WERI-Rb-1 (cell line): ENCODE measurements at places on chromosomes 3 and 15.

- no peak for DNase-seq
Measured at GRCh38 chr3:125103406-125103805, 47.6 kb upstream of the HEG1 start.

GRCh38 chr3:147297761-147298350, 108.5 kb downstream of the ZIC4 start:
- DNase-seq = no peak

DNA sequence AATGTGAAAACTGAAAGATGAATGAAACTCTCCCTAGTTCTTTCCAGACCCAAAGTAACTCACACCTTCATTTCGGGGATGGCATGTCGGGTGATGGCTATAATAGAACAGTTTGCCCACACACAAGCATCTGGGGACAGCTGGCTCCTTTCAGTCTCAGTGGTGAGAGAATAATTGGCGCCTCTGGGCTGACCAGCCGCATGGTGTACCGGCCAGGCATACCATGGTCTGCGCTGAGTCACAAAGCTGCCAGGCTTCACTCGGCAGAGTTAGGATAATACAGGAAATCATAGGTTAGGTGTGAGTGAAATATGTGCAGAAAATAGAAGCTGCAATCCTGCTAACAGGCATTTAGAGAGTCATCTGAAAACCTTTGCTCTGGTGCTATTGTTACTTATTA, 80.4 kb upstream of the IGF1R start:
- DNase-seq = no peak

DNA sequence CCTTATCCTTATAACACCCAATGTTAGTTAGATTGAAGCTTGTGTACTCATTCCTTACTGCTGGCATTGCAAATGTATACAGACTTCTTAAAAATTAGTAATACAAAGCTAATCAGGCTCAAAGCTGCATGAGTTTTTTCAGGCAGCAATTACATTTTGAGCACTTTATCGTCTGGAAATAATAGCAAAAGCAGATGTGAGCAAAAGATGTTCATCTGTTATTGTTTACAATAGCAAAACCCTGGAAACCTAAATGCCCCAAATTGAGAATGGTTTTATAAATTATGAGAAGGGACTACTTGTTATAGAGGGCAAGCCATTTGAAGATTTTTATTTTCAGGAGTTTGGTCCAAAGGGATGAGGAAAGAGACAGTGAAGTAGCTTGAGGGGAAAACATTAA, 126.4 kb downstream of the GADL1 start:
- DNase-seq = no peak

DNA sequence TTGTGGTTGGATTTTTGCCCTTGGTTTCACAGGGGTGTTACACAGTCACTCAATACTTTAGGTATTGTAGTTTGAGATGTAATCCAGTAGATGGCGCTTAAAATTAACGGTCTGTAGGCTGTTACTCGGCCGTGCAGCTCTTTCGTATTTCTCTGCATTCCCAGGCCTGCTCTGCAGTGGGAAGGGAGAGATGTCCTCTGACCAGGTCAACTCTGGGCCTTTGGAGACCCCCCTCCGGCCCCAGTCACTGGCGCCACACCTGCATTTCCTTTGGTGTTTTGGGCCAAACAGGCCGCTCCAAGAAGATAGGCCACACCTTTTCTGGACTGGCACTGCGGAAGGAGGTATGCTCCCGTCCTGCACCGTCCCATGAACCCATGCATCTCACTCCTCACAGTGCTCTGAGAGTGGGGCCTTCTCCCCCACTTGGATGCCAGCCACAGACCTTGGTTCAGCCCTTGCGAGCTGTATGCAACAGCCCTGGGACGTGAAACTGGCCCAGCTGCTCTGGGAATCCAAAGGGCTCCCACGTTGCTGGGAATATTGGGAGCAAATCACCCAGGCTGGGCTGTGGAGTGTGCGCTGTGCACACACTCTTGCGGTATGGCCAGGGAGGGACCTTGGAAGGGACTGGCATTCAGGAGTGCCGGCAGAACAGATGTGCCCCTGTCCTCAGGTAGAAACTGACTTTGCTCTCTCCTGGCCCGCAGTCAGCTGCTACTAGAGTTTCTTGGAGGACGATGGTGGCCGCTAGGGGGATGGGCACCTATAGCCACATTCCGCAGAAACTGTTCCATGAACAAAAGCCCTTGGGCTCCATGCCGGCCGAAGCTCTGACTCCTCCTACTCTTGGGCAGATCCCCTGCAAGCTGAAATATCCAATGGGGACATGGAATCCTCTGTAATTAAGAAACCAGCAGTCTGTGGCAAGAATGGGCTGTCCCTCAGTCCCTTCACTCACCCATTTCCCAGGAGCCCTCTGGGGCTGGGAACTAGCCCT, 410.5 kb upstream of the CADM2 start:
- DNase-seq = peak; percentile 17

GRCh38 chr15:78345396-78346125, 5.4 kb downstream of the CRABP1 start:
- DNase-seq = no peak

- DNase-seq = no peak
Measured at GRCh38 chr3:186682812-186683211, 17.0 kb downstream of the HRG start.

DNA sequence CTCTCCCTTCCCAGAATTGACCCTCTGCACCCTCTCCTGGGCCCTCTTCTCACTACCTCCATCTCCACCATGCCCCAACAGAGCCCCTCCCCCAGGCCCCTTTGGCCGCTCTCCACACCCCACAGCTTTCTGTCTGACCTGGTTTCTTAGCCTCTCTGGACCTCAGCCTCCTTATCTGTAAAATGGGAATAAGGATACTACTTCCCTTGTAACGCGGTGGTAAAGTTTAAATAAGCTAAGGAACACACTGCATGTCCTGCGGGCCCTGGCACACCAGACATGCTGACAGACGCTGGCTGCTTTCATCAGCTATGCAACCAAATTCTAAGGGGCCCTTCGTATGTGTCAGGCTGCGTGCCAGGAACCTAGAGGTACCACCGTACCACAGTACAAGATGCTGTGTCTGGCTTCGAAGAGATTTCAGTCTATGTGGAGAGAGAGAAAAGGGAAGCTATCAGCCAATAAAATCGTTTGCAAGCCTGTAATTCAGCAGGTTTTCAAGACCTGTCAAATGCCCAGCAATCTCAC, 777 bp upstream of the SLC51A start:
- no peak for DNase-seq

- no peak for DNase-seq
Measured at GRCh38 chr3:105842449-105842848, 26.4 kb downstream of the CBLB start.

DNA sequence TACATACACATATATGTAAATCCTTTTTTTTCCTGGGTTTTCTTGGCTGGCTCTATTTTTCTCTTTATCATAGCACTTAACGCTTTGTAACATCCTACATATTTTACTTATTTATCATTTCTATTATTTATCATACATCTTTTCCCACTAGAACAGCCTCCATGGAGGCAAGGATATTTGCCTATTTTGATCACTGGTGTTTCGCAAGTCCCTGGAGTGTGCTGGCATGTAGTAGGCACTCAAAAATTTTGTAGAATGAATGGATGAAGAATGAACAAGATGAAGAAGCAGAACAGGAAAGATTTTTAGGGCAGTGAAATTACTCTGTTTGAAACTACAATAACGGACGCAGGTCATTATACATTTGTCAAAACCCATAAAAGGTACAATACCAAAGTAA, 83.0 kb upstream of the PTX3 start:
- DNase-seq = no peak

DNA sequence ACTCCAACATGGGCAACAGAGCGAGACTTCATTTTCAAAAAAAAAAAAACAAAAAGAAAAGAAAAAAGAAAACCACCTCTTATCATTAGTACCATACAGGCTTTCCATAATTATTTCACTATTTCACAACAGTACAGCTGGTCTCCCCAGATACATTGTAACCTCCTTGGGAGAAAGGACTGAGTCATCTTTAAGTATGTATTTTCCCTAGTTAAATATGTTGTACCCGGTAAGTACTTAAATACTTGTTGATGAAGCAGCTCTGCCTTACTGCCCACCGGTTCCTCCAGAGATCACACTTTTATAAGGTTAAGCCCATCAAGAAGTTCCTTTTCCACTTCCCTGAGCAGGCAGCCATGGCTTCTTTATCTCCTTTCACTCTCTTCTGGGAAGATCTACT, 789.5 kb upstream of the CFAP20DC start:
- DNase-seq = no peak

- DNase-seq = no peak
Measured at GRCh38 chr3:107806536-107806935, 283.8 kb downstream of the BBX start.

GRCh38 chr3:77191014-77191413, 151.1 kb downstream of the ROBO2 start:
- no peak for DNase-seq

GRCh38 chr15:48928877-48929538, 34.7 kb downstream of the SHC4 start:
- no peak for DNase-seq

- no peak for DNase-seq
Measured at GRCh38 chr3:193225302-193226125, 15.5 kb upstream of the PLAAT1 start.

GRCh38 chr3:119870512-119870911, 88.6 kb downstream of the NR1I2 start:
- no peak for DNase-seq

DNA sequence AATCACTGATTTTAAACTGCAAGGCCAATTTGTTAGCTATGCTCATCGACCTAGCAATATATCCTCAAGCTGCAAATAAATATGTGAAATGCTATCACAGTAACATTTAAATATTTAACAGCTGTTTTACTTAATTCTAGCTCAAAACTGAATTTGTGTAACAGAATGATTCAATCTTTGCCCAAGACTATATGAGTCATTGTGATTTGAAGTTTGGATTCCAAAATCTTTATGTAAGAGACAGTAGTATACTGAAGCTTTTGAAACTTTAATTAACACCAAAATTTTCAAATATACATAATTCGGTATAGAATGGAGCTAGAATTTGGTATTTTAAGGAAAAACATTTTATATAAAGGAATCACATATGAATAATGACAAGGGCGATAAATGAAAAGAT, 603.0 kb upstream of the ROBO2 start:
- no peak for DNase-seq

DNA sequence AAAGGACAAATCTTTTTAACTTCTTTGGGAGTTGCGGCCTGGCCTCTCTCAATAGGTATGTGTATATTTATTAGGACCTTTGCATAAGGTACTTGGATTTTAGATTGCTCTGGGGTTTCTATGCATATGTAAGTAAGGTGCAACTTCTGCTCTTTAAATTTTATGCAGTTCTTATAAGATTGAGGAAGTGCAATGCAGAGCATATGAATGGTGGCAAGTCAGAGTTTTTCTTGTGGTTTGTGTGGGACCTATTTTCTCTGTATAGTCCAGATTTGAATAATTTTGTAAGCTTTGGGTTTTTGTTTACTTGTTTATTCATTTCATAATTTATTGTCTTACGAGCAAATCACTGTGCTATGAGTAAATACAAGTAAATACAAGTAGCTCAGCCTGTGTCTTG, 101.5 kb downstream of the ATG7 start:
- no peak for DNase-seq

DNA sequence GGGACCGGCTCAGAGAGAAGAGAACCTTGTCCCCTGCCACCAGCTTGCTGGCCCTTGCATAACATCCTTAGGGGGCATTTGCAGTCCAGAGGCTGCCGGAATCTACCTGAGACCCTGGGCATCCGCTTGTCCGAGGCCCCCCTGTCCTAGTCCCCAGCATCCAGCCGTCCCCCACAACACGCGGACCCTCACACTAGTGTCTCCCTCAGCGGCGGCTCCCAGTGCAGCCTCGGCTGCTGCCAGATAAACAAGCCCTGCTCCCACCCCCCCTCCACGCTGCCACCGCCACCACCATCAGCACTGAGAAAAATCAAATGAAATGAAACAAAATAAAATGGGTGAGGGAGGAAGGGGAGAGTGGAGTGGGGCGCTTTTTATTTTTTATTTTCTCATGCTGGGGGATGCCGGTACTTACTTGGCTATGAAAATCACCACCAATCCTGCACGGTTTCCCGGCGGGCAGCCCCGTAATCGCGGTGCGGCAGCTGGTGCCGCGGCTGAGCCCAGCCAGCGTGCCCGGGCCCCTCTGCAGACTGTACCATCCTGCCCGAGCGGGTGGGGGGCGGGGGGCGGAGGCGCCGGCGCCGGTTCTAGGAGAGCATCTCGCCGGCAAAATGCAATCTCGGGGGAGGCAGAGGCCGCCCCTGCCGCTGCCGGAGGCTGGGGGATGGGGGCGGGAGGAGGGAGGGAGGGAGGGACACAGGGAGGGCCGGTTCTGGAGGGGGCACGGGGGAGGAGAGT, at the start of gene ATP2B2:
ATP2B2 (minus strand) TSS at position 537 of the 741 bp plus-strand sequence. CDS start 56,043 bp downstream, outside the sequence.
- peak; percentile 59 for DNase-seq

DNA sequence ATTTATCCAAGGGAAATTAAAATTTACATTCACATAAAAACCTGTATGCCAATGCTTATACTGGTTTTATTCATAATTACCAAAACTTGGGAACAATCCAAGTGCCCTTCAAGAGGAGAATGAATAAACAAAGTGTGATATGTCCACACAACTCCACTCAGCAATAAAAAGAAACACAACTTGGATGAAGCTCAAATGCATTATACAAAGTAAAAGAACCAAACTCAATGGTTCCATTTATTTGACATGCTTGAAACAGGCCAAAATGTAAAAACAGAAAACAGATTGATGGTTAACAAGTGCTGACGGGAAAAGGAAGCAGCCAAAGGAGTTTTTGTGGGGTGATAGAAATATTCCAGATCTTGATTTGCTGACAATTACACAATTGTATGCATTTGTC, 23.5 kb downstream of the OCA2 start:
- DNase-seq = no peak

- DNase-seq = no peak
Measured at GRCh38 chr15:62658498-62658897, 384.0 kb upstream of the TPM1 start.

GRCh38 chr15:81293728-81294515, 30.0 kb downstream of the STARD5 start:
- DNase-seq = no peak

- DNase-seq = peak; percentile 26
Measured at GRCh38 chr3:134485075-134485717, 589 bp downstream of the ANAPC13 start.

DNA sequence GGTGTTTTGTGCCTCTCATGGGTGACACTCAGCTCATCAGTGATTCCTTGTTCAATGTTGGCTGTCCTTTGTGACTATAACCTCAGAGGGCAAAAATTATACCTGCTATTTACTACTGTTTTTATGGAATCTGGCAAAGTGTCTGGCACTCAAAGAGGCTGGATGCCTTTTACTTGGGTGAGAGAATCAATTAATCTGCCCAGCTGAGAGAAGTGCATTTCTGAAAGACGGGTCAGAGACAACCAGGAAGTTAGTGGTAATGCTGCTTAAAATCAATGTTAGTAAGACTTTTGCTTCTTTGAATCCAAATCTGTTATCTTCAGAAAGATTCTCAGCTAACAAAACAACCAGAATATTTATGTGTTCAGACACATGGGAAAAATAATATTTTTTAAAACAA, 436.2 kb upstream of the SUCLG2 start:
- DNase-seq = no peak
